Gastroesophageal sphincter (tissue), 4 donors: ENCODE measurements at places on chromosomes 2 and 18.

DNA sequence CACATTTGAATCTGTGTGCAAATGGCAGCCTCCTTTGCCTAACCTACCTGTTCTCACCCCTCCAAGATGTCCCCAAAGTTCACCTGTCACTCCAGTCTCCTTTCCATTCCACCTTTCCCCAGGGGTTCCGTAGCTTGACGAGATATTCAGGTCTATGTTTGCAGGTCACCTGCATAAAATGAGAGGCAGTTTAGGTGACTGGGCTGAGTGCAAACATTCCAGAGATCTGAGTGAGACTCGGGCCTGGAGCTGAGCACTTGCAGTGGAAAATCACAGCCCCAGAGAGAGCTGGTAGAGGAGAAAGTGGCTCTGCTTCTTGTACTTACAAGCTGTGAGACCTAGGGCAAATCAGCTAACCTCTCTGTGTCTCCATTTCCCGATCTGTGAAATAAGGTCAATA is 20.1 kb downstream of the CAPN14 start:
- ATAC-seq, result no peak

- ATAC-seq, result no peak
Measured at GRCh38 chr2:47254464-47254863, 99.4 kb upstream of the STPG4 start.

- ATAC-seq, result no peak
Measured at GRCh38 chr2:234309431-234309830, 187.4 kb downstream of the ARL4C start.

GRCh38 chr2:12083713-12084419 is 337.4 kb downstream of the LPIN1 start:
- ATAC-seq, result no peak

DNA sequence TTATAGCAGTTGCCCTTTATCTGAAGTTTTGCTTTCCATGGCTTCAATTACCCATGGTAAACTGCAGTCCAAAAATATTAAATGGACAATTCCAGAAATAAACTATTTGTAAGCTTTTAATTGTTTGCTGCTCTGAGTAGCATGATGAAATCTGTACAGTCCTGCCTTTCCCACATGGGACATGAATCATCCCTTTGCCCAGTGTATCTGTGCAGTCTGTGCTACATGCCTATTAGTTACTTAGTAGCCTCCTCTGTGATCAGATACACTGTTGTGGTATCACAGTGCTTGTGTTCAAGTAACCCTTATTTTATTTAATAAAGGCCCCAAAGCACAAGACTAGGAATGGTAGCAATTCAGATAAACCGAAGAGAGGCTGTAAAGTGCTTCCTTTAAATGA is 810.6 kb upstream of the PIK3C3 start:
- no peak for ATAC-seq

GRCh38 chr2:168626647-168627046 is 170.6 kb downstream of the CERS6 start:
- no peak for ATAC-seq

DNA sequence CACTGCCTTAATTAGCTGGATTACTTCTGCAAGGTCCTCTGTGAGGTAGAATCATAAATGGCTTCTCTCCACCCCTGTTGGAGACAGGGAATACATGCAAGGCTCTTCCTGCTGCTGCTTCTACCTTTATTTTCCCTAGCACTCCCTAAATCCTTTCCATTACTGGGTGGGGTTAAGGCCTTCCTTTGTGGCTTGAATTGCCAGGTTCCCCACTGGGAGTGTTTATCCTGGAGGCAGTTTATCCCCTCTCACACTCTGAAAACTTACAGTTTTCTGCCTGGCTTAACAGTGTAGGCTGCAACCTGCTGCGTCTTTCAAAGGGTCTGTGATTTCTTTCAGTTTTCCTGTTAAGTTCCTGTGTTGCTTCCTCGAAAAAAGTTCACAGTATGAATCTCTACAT is 1062.3 kb upstream of the CRIM1 start:
- ATAC-seq, result no peak

DNA sequence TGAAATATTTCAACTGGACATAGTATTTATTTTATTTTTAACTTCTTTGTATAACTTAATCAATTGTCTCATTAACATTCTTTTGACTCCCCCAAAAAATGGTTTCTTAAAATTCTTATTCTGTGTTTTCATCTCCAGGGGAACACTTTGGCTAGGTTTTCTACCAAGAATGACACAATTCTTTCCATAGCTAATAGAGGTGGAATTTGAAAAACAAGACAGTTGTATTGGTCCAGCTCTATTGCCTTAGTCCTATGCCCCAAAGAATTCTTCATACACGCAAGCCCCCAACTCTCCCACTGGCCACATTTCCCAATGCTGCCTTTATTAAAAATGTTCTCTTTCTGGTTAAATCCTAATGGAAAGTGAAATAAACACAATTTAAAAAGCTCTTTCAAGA is 104.7 kb upstream of the PKDCC start:
- ATAC-seq, result peak; percentile 61

DNA sequence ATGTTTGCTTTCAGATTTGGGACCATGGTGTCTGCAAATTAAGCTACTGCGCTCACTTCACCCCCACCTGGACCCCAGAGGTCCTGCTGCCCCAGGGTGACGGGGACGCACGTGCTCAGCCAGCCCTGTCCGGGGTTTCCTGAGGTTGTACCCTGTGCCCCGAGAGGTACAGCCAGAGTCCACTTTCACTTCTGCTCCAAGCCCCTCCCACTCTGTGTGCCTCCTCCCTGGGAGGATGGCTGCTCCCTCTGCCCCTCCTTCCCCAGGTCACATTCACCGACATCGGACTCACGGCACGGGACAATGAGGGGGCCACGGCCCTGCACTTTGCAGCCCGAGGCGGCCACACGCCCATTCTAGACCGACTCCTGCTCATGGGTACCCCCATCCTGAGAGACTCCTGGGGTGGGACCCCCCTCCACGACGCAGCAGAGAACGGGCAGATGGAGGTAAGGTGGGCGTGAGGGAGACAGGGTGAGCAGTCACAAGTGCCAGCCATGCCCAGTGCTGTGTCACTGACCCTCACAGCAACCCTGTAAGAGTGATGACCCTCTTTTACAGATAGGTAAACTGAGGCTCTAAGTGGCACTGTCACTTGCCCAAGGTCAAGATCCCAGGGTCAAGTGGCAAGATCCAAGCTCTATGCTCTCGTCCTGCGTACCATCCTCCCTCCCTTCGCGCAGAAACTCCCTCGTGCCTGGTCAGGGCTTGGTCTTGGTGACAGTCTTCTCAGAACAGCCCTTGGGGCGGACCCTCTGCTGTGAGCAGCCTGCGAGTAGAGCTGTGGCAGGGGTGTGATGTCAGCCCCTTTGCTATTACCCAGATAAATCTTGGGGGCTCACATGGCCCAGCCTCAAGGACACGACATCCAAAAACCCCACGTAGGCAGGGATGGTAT is 7.6 kb downstream of the ESPNL start:
- ATAC-seq, result no peak

DNA sequence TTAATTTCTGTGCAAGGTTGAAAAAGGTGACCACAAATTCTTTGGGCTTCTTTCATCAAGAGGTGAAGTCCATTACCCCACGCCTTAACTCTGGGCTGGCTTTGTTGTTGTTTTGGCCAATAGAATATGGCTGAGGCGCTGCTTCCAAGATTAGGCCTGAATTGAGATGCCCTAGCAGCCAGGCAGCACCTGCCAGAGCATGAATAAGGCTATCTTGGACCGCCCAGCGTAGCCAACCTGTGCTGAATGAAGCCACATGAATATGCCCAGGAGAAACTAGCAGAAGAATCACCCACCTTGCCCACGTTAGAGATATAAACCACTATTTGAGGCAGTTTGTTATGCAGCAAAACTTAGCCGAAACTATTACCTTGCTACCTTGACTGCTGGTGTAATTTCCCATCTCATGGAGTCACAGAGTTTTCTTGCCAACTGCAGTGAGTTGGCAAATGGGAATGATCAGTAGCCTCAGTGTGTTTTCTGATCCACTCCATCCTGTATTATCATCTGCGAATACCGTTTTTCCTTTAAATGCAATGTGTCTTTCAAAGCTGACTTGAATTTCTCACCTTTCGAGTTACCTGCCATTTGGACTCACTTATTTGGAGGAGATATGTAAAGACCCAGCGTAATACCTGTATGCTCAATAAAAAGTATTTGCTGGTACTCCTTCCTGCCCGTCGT is 679 bp downstream of the TSGA10 start:
- ATAC-seq, result no peak

GRCh38 chr2:150327564-150328489 is 159.6 kb downstream of the RND3 start:
- no peak for ATAC-seq

DNA sequence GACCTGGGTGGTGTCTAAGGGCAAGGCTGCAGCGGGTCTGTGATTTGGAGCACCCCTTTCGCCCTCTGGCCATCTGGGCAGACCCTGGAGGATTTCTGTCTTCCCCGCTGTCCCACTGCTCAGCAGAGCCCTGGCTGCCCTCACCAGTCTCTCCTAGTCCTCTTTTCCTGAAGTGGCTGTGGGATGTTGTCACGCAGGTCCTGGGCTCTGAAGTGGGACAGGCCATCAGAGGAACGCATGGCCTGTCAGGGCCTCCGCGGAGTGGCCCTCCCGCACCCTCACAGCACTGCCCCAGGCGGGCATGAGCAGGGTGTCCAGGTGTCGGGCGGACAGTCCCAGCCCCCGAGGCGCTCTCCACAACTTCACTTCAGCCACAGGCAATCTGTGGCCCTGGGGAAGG is 1.1 kb upstream of the TMEM185B start:
- ATAC-seq, result no peak

DNA sequence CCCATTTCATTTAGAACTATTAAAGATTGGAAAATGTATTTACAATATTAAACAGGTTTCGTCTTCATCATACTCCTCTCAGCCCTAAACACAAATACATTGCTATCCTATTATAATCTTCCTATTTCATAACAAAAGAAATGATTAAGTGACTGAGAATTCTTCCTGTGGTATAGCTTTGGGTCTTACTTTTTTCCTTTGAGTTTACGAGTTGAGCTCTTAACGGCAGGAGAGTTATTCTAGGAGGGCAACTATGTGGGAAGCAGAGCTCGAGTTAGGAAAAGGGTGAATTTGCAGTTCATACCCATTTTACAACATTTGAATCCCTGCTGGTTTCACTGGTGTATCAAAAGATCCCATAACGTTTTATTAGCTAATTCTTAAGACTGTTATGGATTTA is 105.0 kb downstream of the FIGN start:
- no peak for ATAC-seq

DNA sequence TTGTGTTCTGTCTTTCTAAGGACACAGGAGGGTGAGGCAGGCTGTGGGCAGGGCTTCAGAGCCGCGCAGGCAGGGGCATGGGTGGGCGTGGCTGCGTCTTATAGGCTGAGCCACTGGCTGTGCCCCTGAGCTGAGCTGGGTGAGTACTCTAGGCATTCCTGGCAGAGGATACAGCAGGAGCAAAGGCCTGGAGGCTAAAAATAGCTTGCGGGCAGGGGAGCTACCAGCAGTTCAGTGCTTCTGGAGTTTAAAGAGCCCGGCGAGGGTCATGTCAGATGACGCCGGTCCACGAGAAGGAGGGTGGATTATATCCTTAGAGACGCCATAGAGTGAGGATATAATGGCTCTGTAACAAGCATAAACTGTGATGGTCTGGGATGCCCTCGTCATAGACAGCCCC is 31.5 kb upstream of the PDIA6 start:
- peak; percentile 82 for ATAC-seq

- no peak for ATAC-seq
Measured at GRCh38 chr2:26179446-26179913, 6.6 kb downstream of the GAREM2 start.

GRCh38 chr2:157725846-157726245 is 97.2 kb upstream of the ACVR1C start:
- no peak for ATAC-seq

DNA sequence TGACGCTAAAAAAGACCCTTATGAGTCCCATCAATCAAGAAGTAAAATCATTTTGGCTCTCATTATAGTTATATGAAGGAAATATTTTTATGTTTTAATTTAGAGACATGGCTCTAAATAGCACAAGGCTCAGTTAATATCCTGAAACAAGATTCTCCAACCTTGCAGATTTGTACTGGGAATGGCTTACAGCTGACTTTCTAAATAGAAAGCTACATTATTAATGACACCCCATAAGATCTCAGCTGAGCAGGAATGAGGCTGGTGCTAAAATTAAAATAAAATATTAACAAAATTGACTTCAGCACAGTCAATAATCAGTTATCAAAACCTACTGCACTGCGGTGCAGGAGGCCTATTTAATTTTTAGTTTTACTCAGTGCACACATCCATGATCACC is 136.9 kb downstream of the SLC39A10 start:
- no peak for ATAC-seq

GRCh38 chr2:160575368-160575767 is 81.8 kb upstream of the RBMS1 start:
- ATAC-seq, result no peak

GRCh38 chr2:18551169-18551568 is 9.3 kb downstream of the RDH14 start:
- no peak for ATAC-seq

- peak; percentile 77 for ATAC-seq
Measured at GRCh38 chr18:76620321-76621170, 125.5 kb upstream of the ZNF516 start.

DNA sequence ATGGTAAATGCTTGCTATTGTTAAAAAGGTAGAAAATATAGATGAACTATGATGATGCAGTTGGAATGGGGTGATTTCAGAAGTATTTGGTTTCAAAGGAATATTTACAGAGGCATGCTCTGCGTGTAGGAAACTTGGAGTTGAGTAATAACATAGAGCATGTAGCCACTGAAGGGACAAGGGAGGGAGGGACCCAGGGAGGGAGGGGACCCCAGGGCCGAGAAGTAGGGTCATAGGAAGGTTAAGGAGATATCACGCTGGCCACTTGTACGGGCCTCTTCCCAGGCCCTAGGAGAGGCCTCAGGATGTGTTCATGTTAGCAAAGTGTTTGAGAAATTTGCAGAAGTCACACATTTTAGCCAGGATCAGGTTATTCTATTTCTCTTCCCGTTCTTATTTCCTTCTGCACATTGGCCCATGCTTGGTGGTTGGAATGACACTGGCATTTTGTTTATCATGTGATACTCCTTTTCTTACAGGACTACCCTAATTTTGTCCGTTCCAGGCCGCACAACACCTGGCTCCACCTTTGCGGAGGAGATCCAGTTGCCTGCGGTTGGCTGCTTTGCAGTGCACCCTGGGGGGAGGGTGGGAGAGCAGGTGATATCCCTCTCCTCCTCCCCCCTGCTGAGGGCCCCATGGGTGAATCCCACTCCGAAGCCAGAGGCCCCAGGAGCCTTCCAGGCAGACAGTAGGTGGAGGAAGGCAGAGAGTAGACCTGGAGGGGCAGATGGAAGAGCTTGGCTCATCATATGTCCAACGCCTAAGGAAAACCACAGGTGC is 16.9 kb upstream of the ACKR3 start:
- no peak for ATAC-seq

DNA sequence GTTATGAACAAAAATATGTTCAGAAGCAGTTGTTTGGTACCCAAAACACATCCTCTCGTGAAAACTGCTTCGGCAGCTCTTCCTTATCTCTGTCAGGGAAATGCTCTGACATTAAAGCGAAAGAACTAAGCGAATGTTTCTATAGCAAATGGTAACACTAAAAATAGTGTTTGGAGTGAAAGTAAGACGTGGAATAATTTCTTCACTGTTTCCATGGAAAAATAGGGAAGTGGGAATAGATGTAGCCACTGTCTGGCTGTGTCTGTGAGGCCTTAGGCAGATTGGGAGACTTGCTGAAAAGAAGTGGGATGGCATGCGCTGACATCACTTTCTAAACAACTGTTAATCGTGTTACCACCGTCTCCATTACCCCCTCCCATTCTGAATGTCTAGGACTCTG is 11.5 kb upstream of the CRACDL start:
- no peak for ATAC-seq

- ATAC-seq, result no peak
Measured at GRCh38 chr18:12766986-12767433, 64.2 kb downstream of the PSMG2 start.
